ENCODE measurements at places on chromosomes 4 and X. TPM values are rescaled to one million over a fixed set of nuclear protein-coding genes. Genes with fewer than 3 reads are reported as not detected.

- peaks cover 41% of the 10 kb centered on the region for H3K36me3 ChIP-seq
- H3K4me3 ChIP-seq: no peak overlapping the region
- H3K27me3 ChIP-seq: no peaks in the 10 kb centered on the region
- no peaks in the 10 kb centered on the region for H3K4me1 ChIP-seq
- DNase-seq: no peak
These were observed 39.7 kb upstream of the TBC1D14 start for GRCh38 chr4:6869944-6870343.

FDCSP gene
- 0.75 TPM for total RNA-seq

- no peak overlapping the region for H3K27ac ChIP-seq
- peaks cover 29% of the 10 kb centered on the region for H3K36me3 ChIP-seq
- no peaks in the 10 kb centered on the region for H3K27me3 ChIP-seq
- H3K4me3 ChIP-seq: no peak overlapping the region
- DNase-seq: no peak
These were observed 6.4 kb downstream of the ELK1 start for GRCh38 chrX:47643926-47644325.

DNA sequence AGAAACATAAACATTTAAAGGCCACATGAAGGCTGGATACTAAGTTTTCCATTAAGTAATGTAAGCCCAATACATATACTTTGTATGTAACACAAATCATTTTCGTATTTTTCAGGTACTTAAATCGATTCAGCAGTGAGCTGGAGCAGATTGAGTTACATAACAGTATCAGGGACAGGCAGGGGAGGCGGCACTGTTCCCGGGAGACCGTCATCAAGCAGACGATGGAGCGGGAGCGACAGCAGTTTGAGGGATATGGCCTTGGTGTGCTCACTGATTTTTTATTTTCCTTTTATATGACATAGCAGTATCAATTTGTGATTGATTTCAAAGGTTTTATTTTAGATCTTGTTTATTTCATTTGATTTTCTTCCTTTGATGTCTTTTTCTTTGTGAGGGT, 20.7 kb downstream of the TMA16 start:
- no peak overlapping the region for H3K4me3 ChIP-seq
- H3K27ac ChIP-seq: no peak overlapping the region
- no peaks in the 10 kb centered on the region for H3K4me1 ChIP-seq
- H3K27me3 ChIP-seq: no peaks in the 10 kb centered on the region
- peaks cover 45% of the 10 kb centered on the region for H3K36me3 ChIP-seq

DNA sequence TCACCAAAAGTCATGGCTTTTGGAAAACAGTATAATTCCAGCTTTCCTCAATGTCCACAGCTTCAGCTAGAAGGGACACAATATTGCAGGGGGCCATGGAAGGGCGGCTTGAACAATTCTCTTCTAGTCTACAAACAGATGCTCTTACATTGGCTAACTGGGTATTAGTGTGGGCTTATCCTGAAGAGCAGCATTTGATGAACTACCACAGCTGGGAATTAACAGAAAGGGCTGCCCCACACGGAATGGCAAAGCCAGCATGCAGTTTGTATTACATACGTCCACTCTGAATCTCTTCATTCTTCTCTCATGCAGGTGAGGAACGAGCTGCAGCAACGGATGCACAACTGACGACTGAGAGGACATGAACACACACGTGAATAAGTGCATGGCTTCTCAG, 13.0 kb upstream of the PDCL2 start:
- H3K4me1 ChIP-seq: no peaks in the 10 kb centered on the region
- no peaks in the 10 kb centered on the region for H3K27me3 ChIP-seq
- no peak overlapping the region for H3K27ac ChIP-seq
- no peak overlapping the region for H3K4me3 ChIP-seq
- H3K36me3 ChIP-seq: no peaks in the 10 kb centered on the region

SLITRK4 gene
- 2.1 TPM for total RNA-seq

GRCh38 chr4:127120441-127121090, 512.2 kb upstream of the INTU start:
- no peak overlapping the region for H3K4me3 ChIP-seq
- DNase-seq: no peak
- H3K36me3 ChIP-seq: no peaks in the 10 kb centered on the region
- H3K27me3 ChIP-seq: no peaks in the 10 kb centered on the region
- H3K4me1 ChIP-seq: peaks cover 4% of the 10 kb centered on the region

SLC9B1 gene
- total RNA-seq: 3.2 TPM

DNA sequence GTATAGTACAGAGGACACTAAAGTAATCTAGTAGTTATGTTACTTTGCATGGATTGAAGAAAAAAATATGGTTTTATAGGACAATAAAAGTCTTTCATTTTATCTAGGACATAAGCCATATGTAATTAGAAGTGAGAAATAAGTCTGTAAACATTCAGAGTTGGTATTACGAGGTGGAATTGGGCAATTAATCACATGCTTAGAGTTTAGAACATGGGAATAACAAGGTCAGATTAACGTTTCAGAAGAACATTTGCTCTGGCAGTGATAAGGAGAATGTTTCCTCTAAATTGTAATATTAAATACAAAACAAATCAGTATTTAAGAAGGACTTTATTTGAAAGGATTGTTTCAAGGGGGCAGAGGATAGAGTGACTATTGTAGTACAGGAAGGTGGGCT, 15.6 kb upstream of the SULT1E1 start:
- peak overlapping the region; percentile 57 for H3K27ac ChIP-seq
- H3K36me3 ChIP-seq: peaks cover 6% of the 10 kb centered on the region
- no peaks in the 10 kb centered on the region for H3K27me3 ChIP-seq
- H3K4me3 ChIP-seq: no peak overlapping the region
- H3K4me1 ChIP-seq: peaks cover 38% of the 10 kb centered on the region
